ENCODE measurements at places on chromosomes 12 and 14. TPM values are rescaled to one million over a fixed set of nuclear protein-coding genes. Genes with fewer than 3 reads are reported as not detected.

GRCh38 chr12:2064071-2064507 is 11.3 kb downstream of the CACNA1C start:
- DNase-seq, result no peak

GRCh38 chr12:25835385-25835784 is 123.1 kb upstream of the RASSF8 start:
- no peak for DNase-seq

DNA sequence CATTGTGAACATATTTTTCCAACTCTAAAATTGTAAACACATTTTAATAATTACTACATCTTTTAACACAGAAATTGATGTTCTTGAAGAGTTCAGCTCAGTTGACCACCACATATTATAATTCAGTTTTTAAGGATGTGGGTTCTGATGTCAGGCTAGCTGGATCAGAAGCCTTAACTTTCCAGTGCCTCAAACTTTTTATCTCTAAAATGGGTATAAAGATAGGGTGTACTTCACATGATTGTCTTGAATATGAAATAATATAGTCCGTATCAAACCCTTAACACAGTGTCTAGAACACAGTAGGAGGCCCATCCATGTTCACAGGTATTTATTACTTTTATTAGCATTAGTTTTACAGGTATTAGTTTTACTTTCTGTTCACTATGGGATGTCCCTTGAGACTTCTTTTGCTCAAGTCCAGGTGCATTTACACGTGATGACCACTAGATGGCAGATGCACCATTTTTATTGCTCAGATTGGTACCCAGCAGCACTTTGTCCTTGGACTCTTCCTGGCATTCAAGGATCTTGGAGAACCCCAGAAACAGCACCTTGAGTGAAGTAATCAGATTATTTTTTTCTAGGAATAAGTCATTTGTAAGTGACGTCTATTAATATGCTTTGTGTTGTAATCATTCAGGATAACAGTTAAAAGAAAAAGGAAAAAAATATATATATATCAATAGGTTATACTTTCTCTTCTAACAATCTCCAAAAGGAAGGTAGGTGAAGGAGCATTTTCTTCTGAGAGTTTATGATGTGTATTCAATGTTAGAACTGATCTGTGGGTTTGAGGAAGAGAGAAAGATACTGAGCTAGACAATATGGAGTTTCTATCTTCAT is 580.2 kb downstream of the ETNK1 start:
- peak; percentile 54 for DNase-seq

DNA sequence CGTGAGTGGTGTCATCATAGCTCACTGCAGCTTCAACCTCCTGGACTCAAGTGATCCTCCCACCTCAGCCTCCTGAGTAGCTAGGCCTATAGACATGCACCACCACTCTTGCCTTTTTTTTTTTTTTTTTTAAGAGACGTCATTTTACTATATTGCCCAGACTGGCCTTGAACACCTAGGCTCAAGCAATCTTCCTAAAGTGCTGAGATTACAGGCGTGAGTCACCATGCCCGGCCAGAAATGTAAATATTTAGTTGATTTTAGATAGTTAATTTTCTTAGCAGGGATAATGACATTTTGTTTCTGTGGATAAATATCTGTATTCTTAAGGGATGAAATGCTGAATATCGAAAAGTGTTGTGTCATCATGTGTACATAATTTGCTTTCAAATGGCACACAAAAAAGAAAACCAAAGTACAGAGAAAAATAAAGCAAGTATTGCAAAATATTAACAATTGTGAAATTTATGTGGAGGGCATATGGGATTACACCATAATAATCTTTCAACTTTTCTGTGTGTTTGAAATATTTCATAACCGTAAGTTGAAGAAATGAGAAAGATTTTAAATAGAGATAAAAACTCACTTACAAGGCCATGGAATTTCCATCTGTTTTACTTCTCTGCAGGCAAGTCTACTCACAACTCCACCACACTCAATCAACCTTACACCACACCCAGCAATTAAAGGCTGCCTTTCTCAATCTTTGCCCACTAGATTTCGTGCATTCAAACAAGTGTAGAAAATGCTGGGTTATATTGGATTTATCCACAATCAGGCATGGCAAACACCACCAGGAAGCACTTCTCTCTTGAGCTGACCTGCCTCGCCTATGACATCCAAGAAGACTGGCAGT is 93.7 kb downstream of the SPTSSA start:
- peak; percentile 84 for DNase-seq

DNA sequence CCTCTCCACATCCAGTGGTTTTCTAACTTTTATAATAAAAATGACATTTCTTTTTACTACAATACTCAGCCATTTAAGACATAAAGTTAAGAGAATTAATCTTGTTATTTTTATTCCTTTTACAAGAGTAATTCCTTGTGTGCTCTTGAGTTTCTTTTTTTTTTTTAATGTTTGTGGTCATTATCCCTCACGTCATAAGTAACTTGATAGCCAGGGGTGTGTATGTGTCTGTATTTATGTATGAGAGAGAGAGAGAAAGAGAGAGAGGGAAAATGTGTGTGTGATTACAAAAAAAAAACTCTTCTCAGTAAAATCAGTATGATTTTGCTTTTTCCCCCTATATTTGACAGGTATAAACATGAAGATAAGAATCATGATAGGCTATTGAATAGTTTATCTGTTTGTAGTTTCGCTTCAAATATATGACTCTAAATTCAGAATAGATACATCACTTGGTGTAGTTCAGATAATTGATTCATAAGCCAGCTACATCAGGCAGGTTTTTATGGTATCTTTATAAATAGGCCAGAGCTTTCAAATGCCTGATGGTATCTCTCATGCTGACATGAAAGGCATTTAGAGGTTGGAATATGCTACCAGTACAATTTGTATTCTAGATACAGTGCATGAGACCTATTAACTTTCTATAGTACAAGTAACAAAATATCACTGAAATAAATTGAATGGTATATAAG is 34.9 kb downstream of the RERGL start:
- no peak for DNase-seq

GRCh38 chr12:42039176-42039575 is 105.5 kb downstream of the GXYLT1 start:
- no peak for DNase-seq

Gene SLC25A21
- 2.9 TPM for total RNA-seq

Gene CSRP2
- 9.0 TPM for total RNA-seq

Gene C12orf54
- total RNA-seq, result not detected

Gene GPX2
- total RNA-seq, result 839 TPM

Data from HepG2 (cell line).